ENCODE measurements at places on chromosomes 11 and 22. TPM values are rescaled to one million over a fixed set of nuclear protein-coding genes. Genes with fewer than 3 reads are reported as not detected.

DNA sequence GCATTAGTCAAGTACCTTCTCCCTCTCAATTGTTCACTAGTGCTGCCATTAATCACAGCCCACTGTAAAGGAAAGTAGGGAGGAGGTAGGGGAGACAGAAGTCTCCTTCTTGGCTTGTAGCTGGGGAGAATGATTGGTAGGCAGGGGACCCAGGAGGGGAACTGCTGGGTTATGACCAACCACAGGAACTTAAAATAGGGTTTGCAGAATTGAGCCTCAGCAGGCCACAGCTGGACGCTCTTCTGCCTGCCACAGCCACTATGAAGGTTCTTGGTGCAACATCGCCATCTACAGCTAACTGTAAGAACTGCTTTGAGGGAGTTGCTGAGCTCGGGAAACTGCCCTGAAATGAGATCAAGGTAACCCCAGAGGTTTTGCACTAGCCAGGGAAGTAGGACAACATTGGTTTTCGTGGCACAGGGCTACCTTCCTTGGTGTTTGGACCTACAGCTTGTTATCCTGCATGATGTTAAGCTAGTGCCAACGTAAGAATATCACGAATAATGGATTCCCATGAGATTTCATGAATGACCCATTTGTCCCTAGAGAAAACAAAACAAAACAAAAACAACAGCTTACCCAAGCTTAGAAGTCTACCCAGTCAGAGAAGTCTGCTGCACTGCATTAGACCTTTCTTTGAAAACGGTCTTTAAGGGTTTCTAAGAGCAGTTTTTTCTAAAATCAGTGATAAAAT, 787.1 kb upstream of the API5 start:
- peak; percentile 88 for DNase-seq

GRCh38 chr11:44868455-44869421, 81.9 kb downstream of the TP53I11 start:
- DNase-seq: no peak

DNA sequence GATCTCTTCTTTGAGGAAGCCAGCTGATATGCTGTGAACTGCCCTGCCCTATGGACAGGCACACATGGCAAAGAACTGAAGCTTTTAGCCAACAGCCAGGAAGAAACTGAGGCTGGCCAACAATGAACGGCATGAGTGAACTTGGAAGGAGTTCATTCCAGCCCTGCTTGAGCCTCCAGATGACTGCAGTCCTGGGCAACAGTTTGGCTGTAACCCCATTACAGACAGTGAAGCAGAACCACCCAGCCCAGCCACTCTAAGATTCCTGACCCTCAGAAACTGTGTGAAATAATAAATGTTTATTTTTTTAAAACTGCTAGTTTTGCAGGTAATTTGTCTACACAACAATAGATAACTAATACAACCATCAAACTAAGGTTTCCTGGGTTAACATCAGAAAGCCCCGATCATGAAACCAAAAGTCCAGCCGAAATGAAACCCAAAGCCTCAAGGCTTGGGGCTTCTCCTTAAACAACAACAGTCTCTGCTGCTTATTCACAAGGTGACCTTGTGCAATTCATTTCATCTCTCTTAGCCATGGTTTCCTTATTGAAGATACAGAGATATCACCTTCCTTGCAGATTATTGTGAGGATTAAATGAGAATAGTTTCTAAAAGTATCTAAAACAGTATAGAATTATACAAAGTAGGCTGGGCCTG, 31.4 kb downstream of the PAK1 start:
- DNase-seq: no peak

GRCh38 chr11:83680321-83680720, 394.2 kb upstream of the CCDC90B start:
- peak; percentile 69 for DNase-seq

GRCh38 chr22:23889620-23890019, 4.6 kb upstream of the MIF start:
- no peak for DNase-seq

DNA sequence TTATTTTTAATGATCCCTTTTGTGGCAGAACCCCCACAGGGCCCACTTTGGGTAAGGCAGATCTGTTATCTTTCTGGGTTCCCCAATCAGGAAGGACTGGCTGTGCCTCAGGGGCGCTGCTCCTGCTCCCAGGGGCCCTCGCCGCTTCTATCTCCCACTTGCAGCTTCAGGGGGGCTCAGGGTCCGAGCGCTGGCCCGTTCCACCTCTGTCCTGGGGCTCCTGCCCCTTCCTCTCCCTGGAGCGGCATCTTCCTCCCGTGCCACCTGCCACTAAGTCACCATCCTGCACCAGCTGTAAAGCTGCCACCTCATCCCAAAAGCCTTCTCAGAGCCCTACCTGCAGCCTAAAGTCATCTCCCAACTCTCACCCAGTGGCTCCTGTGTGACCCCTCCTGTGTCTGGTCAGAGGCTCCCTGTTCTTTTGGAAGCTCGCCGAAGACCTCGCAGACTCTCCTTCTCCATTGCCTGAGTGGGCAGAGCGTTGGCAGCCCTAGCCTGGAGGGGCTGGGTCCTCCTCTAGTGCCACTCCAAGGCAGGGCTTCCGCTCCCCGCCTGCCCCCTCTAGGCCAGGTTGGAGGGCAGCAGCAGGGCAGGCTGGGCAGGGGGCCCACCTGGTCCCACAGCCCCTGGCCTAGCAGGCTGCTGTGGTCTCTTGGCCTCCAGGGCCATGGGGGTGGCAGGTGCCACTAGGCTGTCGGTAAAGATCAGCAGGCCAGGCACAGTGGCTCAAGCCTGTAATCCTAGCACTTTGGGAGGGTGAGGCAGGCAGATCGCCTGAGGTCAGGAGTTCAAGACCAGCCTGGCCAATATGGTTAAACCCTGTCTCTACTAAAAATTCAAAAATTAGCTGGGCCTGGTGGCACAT, 106.7 kb downstream of the MORC2 start:
- no peak for DNase-seq

DNA sequence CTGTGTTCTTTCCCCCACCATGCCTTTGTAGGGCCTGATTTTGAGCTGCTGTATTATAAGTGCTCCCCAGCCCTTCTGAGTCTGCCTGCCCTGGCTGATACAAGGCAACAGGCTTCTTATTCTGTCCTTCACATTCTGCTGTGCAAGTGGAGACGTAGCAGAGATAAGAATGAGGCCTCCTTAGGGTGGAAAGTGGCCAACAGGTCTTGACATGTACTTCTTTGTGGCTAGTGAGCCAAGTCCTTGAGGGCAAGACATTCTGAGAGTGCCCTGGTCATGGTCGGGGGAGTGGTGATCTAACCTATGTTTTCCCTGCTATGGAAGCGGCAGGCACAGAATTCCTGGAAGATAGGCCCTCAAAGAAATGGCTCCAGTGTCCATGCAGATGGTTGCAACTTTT, 235.7 kb upstream of the CADM1 start:
- DNase-seq: no peak

- DNase-seq: peak; percentile 55
These were observed 88.6 kb downstream of the SNX19 start for GRCh38 chr11:130827451-130828377.

DNA sequence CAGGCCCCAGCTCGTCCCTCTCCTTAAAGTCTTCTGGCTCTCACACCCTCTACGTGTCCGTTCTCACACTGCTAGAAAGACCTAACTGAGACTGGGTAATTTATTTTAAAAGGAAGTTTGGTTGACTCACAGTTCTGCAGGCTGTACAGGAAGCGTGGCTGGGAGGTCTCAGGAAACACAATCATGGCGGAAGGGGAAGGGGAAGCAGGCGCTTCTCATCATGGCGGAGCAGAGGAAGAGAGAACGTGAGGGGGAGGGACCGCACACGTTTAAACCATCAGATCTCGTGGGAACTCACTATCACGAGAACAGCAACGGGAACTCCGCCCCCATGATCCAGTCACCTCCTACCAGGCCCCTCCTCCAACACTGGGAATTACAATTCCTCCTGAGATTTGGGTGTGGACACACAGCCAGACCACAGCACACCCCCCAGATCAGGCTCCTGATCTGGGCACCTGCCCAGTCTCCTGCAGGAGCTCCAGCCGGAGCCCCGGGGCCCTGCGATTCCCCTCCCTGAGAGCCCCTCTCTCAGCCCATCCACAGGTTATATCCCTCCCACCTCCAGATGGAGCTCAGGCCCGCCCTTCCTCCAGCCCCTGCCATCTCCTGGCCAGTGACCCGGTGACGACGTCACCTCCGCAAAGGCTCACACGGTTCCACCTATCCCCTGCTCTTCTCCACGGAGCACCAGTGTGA, 170.2 kb downstream of the BRD1 start:
- peak; percentile 96 for DNase-seq

GRCh38 chr11:122853971-122854446, 15.7 kb downstream of the CRTAM start:
- DNase-seq: peak; percentile 71

DNA sequence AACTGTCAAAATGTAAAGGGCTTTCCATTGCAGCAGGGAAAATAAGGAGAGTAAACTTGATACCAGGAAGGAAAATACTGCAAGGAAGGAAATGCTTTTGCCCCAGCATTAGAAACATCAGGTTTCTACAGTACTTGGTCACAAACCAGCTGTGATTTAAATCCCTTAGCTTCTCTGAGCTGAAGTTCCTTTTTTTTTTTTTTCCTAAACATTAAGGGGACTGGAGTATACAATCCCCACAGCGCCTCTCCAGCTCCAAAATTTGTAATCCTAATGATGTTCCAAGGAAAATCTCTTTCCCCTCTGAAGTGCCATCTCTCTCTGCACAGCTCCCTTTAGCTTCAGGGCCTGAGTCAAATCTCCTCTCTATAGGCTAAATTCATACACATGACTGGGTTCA, 220.5 kb upstream of the PITPNB start:
- no peak for DNase-seq

GRCh38 chr11:58562375-58562800, 13.3 kb downstream of the LPXN start:
- no peak for DNase-seq

DNA sequence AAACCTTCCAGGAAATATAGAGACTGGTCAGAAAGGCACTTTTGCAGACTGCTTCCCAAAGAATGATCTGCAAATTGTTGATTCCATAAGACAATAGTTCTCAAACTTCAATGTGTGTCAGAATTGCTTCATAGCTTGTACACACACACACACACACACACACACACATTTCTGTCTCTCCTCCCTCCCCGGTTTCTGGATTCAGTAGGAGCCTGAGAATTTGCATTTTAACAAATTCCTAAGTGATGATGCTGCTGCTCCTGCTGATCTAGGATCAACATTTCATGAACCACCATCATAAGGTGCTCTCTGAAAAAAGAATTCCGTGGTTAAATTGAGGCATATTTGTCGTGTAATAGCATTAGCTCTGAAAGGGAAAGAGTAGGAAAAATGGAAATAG, 35.3 kb upstream of the FZD4 start:
- no peak for DNase-seq

The SLC22A9 gene
- total RNA-seq: not detected

The ASCL2 gene
- total RNA-seq: not detected

The HYOU1 gene
- total RNA-seq: 27.3 TPM

The SPON1 gene
- total RNA-seq: not detected

The MUC5AC gene
- not detected for total RNA-seq
